ENCODE measurements at places on chromosomes 2 and 18.
A peak's percentile ranks its signal among the peaks of the same experiment; 100 is the strongest.

DNA sequence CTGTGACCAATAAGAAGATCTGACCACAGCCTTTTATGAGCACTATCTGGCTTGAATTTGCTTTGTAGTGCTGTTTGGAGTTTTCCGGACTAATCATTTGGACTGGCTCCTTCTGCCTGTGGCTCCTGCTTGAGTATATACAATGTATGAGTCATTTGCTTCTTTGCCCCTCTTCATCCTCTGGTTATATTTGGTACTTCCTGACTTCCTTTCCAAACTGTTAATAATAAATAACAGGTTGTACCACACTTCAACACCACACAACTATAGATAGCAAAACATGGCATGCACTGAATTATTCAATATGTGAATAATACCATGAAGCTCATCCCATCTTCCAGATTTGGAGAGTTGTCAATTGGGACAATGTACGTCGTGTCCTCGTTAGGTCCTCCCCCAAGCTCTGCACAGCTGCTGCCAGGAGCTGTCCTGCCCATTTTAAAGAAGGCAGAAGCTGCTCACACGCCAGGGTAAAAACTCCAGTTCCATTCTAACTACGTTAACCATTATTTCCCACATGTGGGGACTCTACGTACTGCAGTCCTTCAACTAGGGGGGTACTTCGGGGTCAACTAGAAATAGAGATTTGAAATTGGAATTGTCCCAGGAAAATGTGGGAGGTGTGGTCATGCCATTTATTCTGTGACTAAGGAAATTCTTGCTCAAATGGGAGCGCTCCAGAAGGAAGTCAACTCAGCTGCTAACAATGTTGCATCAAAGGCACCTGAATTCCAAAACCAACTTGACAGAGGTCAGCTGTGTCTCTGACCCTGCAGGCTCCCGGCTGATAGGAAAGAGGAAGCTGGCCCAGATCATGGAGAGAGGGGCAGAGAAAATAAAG lies 38.1 kb downstream of the ST8SIA5 start:
- peak; percentile 9 for DNase-seq

DNA sequence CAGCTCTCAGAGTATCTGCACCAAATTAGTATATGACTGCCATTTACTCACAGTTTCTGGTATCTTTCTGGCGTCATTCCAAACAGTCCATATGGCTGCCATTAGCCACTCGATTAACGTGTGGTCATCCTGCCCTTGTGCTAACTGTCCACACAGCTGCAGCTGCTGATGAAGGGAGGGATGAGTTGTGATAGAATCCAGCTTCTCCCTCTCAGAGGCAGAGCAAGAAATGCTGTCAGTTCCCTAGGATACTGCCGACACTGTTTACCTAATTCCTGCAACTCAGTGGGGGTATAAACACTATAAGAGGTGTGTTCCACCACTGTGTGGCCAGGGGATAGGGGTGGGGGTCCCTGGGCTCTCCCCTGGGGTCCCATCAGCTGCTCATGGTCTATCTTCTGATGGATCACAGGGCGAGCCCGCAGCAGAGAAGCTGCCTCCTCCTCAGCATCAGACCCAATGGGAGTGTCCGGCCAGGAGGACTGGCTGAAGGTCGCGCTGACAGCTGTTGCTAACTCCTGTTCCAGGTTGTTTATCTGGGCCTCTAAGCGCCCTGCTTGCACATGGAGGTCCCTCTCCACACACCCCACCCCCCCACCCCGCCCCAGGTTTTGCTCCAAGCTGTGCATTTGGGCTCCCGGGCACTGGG lies 17.3 kb upstream of the KLHL23 start:
- no peak for DNase-seq

DNA sequence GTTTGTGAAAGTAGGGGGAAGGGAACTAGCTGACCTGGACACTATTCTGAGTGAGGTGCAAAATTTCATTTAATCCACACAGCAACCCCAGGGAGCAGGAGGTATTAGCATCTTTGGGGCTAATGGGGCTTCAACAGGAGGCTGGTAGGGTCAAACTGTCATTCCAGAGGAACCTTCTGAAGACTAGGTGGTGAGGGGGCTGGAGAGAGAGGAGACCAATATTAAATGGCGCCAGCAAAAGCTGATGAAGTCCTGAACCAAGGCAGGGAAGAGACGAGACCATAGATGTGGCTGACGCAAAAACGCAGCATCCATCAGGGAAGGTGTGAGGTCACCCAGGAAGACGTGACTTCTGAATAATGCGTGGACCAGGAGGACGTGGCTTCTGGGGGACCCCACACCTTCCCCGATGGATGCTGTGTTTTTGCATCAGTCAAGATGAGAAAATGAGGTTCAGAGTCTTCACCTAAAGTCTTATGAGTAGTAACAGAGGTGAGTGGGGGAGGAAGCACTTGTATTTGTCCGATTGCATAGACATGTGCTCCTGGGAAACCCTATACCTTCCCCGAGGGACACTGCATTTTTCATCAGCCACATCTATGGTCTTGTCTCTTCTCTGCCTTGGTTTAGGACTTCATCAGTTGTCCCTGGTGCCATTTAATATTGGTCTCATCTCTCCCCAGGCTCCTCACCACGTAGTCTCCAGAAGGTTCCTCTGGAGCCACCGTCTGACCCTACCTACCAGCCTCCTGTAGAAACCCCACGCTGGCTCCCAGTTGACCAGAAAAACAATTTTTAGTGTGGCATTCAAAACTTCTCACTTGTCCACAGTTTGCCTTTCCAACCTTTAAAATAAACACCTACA lies 188.6 kb downstream of the MYCN start:
- DNase-seq = no peak

- no peak for DNase-seq
Measured at GRCh38 chr2:98367721-98368120, 21.5 kb downstream of the CNGA3 start.

GRCh38 chr2:176088048-176088936 lies 4.2 kb upstream of the HOXD13 start:
- no peak for DNase-seq

DNA sequence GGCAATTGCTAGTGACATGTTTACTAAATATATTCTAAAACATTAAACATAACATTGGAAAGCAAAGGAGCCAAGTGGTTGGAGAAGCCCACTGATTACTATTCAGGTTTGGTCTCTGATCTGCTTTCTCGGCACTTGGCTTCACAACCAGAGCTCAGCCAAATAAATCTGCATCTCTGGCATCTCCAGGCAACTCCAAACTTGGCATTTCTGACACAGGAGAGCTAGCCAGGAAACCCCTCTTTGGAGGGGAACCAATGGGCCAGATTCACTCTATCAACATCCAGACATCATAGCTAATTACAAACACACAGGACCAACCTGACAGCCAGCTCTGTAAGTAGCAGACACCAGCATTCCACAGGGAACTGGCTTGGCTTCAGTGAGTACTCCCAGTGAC lies 150.3 kb upstream of the ETAA1 start:
- no peak for DNase-seq

- DNase-seq = peak; percentile 66
Measured at GRCh38 chr2:43950383-43951008, 45.3 kb downstream of the LRPPRC start.

GRCh38 chr2:88669482-88670214 lies 21.8 kb upstream of the RPIA start:
- DNase-seq = peak; percentile 29

Measured in RKO (cell line).